ENCODE measurements at places on chromosomes 11 and 22. TPM values are rescaled to one million over a fixed set of nuclear protein-coding genes. Genes with fewer than 3 reads are reported as not detected.

TCN1 gene
- 0.09 TPM for total RNA-seq

TM7SF2 gene
- total RNA-seq, result 10.9 TPM

KDM4D gene
- total RNA-seq, result 0.40 TPM

DDIAS gene
- 18.1 TPM for total RNA-seq

POU2AF2 gene
- not detected for total RNA-seq

BIRC2 gene
- total RNA-seq, result 30.0 TPM

PANX2 gene
- total RNA-seq, result 7.7 TPM

CRYBB2 gene
- total RNA-seq, result not detected

CTSC gene
- total RNA-seq, result 68.1 TPM

OR52I1 gene
- total RNA-seq, result not detected

CASP5 gene
- total RNA-seq, result not detected

DEPDC7 gene
- 9.1 TPM for total RNA-seq

CCDC116 gene
- not detected for total RNA-seq

Data from A549 treated with ZK216348 at 1 μM for 4 hours (cell line).